Foreskin keratinocyte (primary cell): ENCODE measurements at places on chromosomes 6 and 20.

- DNase-seq, result no peak
Observed at GRCh38 chr6:50902260-50902659, 83.6 kb downstream of the TFAP2B start.

- peak; percentile 4 for DNase-seq
Observed at GRCh38 chr6:35833536-35833935, 28.4 kb downstream of the LHFPL5 start.

- DNase-seq, result peak; percentile 22
Observed at GRCh38 chr6:30100585-30101443, 12.1 kb downstream of the TRIM31 start.

GRCh38 chr6:45420083-45420908 lies 42.6 kb upstream of the SUPT3H start:
- DNase-seq, result peak; percentile 40

DNA sequence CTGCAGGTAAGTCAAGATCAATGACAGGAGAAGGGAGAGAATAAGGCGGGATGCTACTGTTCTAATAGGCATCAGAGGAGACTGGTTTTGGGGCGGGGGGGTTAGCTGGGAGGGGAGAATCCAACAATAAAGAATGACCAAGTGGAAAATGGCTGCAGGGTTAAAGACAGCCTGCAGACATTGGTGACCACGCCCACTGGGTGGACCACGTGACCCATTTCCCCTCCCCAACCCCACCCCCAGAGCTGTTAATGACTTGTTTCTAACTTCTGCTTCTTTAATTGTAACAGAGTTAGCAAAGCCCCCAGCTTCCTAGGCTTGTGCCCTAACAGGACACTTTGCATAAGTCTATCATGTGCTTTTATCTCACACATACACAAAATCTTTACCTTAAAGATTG lies 344.5 kb downstream of the KIF16B start:
- no peak for DNase-seq

GRCh38 chr20:44582311-44583025 lies at the start of gene PKIG:
TSS of gene PKIG (plus strand) at chr20:44582579. CDS start at chr20:44614557, 31,978 bp downstream.
- DNase-seq, result no peak

DNA sequence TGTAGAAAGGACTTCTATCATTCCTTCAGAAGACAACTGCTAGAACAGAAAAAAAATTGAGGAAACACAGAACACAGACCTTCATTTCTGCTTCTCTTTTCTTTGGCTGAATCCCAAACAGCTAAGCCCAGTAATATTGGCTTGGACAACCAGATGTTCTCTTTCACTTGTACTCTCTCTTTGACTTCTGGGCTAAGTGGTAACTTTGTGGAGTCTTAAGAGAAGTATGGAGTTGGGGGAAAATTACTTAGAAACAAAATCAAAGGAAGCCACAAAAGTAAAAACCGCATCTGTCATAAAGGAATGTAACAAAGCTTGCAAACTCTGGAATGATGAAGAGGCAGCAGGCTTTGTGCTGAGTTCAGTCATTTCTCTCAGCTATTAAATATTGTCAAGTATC lies 587.5 kb downstream of the CBLN4 start:
- DNase-seq, result no peak
